Head of caudate nucleus (tissue), 42 donors: ENCODE measurements at places on chromosomes 5 and 9.

- peak; percentile 58 for DNase-seq
Observed at GRCh38 chr9:93133681-93134014, 403 bp downstream of the NINJ1 start.

GRCh38 chr5:153979028-153979783, 59.5 kb downstream of the FAM114A2 start:
- DNase-seq = no peak

- no peak for DNase-seq
Observed at GRCh38 chr5:74372502-74373064, 267.9 kb downstream of the ENC1 start.

GRCh38 chr5:161314033-161314432, 232.5 kb downstream of the GABRB2 start:
- no peak for DNase-seq

- no peak for DNase-seq
Observed at GRCh38 chr5:52988335-52989024, 672 bp upstream of the ITGA2 start.

DNA sequence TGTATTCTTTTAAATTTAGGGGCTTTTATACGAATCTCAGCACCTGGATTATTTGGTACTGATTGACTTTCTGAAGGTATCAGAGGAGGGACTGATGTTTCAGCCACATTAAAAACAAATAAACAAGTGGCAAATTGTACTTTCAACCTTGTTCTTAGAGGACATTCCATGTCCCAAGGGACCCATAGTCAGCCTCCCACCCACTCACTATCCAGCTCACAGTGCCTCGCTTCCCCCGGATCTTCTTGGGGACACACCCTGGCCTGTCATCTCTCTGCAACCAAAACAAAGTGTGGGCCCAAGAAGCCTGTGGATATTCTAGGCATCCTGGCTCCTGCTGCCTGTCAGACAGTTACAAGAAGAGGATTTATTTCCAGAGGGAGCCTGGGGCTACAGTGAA, 8.8 kb upstream of the BOD1 start:
- no peak for DNase-seq

DNA sequence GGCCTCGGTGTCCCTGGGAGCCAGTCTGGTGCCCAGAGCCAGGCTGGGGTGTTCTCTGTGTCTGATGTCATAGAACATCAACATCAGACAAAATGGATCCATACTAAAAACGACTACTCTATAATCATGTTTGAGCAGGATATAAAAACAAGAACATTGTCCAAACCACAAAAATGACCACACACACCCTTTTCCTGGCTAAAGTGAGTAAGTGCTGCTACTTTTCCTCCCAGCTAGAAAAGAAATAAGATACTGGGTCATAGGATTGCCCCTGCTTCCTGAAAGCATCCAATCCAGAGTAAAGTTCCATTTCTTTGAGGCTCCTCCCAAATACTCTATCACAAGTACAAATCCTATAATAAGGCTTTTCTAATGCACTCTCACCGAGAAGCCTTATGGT, 19.7 kb upstream of the TRAF1 start:
- DNase-seq = no peak

DNA sequence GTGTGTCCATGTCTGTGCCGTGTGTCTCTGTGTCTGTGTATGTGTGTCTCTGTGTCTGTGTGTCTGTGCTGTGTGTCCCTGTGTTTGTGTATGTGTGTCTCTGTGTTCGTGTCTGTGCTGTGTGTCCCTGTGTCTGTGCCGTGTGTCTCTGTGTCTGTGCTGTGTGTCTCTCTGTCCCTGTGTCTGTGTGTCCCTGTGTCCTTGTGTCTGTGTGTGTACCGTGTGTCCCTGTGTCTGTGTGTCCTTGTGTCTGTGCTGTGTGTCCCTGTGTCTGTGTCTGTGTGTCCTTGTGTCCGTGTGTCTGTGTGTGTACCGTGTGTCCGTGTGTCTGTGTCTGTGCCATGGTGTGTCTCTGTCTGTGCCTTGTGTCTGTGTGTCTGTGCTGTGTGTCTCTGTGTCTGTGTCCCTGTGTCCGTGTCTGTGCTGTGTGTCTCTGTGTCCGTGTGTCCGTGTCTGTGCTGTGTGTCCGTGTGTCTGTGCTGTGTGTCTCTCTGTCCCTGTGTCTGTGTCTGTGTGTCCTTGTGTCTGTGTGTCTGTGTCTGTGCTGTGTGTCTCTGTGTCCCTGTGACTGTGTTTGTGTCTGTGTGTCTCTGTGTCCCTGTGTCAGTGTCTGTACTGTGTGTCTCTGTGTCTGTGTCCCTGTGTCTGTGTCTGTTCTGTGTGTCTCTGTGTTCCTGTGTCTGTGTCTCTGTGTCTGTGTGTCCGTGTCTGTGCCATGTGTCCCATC, 23.2 kb downstream of the CACNA1B start:
- no peak for DNase-seq

GRCh38 chr9:137156567-137157375, 13.1 kb downstream of the LRRC26 start:
- DNase-seq = peak; percentile 70

DNA sequence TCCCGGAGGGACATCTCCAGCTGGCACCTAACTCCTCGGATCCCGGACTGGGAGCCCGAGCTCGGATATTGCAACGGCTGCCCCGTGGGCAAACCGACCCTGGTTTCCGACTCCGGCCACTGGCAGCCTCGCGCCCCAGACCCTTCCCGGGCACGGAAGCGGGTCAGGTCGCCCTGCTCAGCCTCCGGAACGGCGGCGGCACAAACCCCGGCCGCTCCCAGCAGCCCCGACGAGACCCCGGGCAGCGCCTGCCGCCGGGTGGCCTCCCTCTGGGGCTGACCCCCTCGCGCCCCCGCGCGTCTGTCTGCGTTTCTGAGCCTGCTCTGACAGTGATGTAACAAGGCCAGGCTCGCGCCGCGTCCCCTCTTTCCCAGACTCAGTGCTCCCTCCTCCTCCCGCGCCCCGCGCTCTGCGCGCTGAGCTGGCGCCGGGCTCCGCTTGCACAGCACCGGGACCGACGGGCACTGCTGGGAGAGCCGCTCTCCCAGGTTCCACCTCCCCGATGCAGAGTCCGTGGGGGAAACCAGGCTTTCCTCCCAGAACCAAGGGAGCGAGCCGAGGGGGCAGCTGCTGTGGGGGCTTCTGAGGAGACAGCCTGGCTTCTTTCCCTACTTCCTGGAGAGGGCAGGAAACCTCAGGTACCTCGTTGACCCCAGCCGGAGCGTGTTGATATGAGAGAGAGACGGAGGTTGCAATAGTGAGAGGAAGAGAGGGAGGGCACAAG, at the start of gene TMEM215:
Gene TMEM215, plus strand, starts transcription at position 373 of the 724 bp plus-strand sequence. CDS start 644 bp downstream, outside the sequence.
- DNase-seq = no peak

- no peak for DNase-seq
Observed at GRCh38 chr5:23314827-23315226, 192.6 kb upstream of the PRDM9 start.

DNA sequence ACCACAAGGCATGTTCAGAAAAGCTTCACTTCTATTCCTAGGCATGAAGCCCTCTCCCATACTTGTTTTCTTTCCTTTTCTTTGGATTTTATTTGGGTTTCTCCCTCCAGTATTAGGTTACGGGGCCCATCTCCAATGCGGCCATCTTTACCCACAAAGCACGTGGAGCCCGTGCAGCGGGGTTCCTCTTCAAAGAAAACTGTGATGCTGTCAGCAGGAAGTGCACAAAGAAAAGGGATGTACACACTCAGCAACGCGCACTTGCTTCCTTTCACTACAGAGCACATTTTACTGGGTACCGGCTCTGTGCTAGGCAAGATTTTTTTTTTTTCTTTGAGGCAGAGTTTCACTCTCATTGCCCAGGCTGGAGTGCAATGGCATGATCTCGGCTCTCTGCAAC, 106.6 kb downstream of the COL23A1 start:
- DNase-seq = peak; percentile 18

DNA sequence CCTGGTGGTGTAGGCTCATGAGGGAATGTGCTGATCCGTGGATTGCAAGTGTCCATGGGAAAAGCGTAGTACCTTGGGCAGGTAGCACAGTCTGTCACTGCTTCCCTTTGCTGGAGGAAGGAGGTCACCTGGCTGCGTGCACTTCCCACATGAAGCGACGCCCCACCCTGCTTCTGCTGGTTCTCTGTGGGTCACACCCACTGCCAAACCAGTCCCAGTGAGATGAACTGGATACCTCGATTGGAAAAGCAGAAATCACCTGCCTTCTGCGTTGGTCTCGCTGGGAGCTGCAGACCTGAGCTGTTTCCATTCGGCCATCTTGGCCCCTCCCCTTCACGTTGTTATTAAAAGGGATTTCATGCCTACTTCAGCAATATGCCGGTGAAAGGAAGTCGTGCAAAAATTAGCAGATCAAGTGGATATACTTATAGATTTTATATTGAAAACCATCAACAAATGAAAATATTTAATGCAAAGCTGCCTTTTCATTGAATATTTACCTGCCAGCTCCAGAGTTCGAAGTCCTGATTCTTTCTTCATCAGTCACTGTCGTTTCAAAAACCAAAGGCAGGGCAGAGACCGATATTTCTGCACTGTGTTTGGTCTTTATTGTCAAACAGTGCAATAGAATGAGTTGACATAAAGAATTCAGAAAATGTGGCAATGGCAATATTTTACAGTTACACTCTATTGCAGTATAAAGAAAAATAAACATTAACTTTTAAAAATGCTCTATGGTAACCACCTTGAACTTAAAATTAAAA, 123.2 kb downstream of the JAKMIP2 start:
- DNase-seq = no peak

DNA sequence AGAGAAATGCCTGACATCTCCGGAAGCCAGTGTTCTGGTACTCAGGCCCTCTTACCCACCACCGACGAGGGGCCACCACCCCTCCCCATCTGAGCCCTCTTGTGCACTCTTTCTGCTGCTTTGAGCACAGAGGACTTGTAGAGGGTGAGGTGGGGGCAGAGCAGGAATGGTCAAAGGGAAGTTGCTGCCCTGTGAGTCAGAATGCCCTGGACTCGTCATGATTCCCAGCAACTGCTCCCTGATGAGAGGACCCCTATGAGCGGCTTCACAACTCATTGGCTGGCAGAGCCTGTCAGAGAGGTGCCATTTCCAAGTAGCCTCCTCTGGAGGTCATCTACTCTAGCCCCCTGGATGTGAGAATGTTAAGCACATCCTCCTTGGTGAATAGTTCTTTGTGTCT, 845 bp downstream of the ECSCR start:
- no peak for DNase-seq

DNA sequence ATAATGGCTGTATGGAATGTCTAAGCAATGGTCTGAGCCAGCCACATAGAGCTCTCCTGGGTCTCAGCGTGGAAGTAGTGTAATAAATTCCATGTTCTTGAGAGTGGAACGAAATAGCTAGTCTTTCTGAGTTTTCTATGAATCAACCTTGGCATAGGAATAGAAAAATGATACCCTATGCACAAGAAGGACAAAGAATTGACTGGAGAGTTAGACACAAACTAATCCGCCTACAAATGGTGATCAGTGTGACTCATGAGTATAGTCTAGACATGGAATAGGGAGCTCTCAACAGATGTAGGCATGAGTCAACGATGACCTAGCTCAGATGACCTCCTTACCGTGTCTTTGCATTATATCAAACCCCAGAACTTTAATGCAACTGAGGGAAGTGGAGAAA, 256.8 kb upstream of the GRIN3A start:
- DNase-seq = no peak

GRCh38 chr9:81344366-81344765, 345.0 kb downstream of the TLE1 start:
- DNase-seq = no peak

DNA sequence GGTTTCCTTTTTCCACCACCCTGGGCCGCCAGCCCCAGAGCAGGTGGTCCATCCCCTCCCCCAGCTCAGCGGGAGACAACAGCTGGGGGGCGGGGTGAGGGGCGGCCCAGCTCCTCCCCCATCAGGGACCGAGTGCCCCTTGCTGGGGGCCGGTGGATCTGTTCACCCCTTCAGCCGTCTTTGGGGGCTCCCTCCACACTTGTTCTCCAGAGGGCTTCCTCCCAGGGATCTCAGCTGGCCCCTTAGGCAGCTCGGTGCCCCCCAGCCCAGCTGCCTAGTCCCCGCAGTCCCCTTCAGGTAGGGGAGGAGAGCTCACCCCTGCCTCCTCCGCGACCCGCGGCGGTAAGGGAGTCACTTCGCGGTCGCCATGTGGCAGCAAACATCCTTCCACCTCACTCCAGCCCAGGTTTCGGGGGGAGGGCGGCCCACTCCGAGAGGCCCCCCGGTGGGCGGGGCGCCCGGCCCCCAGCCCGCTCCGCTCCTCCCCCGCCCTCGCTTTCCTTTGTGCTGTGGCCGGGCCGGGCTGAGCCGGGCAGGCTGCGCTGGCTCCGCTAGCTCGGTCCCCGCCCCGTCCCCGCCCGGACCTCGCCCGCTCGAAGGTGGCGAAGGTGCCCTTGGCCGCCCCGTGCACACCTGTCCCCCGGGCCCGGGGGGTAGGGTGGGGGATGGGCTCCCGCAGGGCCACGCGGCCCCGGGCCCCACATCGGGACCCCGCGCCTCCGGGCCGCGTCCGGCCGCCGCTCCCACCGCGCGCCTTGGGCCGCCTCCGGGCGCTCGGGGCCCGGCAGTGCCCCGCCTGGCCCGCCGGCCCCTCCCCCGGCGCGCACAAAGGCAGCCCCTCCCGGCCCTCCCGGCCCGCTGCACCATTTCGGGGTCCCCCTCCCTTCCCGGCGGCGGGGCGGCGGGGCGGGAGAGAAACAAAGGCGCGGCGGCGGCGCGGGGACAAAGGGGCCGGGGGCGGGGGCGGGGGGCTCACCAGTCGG, 683 bp downstream of the DBN1 start:
- no peak for DNase-seq
